ENCODE measurements at places on chromosomes 7 and 10.

GRCh38 chr7:36283711-36284130 is 105.9 kb upstream of the ANLN start:
- no peak for DNase-seq

- DNase-seq, result peak; percentile 73
Measured at GRCh38 chr10:114876602-114877300, 55.2 kb downstream of the FHIP2A start.

DNA sequence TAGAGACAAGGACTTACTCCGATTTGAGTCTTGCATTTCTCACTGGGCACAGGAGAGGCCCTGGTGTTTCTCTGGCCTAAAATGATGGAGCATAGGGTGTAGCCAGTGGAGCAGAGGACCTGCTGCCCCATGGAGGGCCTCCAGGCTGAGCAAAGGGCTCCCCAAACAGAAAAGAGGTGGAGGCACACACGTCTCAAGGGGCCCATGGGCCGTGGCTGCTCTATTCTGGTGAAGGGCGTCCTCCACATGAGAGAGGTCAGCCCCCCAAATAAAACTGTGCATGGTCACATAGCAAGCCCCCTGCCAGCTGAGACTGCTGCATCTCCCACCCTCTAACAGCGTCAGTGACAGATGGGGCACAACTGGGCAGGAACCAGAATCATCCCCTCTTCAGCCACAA is 41.4 kb downstream of the MYO1G start:
- DNase-seq, result no peak

GRCh38 chr7:100208911-100209408 is 10.8 kb upstream of the PVRIG start:
- DNase-seq, result no peak

DNA sequence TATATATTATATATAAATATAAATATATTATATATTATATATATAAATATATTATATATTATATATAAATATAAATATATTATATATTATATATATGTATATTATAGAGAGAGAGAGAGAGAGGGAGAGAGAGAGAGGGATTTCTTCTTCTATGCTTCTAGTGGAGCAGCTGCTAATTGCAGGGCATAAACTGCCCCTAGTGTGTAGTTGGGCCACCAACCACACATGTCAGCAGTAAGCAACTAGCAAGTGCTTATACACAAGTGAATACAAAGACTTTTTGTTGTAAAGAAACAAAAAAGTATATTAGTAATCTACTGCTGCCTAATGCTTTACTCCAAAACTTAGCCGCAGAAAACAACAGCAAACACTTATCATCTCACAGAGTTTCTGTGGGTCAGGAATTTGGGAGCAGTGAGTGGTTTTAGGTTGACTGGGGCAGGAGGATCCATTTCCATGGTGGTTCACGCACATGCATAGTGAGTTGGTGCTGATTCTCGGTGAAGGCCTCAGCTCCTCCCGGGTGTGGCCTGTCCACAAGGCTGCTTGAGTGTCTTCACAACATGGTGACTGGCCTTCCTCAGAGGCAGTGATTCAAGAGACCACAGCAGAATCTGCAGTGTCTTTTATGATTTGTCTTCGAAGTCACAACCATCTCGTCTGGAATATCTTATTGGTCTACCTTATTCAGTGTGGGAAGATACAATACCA is 25.5 kb upstream of the BAG3 start:
- DNase-seq, result no peak

DNA sequence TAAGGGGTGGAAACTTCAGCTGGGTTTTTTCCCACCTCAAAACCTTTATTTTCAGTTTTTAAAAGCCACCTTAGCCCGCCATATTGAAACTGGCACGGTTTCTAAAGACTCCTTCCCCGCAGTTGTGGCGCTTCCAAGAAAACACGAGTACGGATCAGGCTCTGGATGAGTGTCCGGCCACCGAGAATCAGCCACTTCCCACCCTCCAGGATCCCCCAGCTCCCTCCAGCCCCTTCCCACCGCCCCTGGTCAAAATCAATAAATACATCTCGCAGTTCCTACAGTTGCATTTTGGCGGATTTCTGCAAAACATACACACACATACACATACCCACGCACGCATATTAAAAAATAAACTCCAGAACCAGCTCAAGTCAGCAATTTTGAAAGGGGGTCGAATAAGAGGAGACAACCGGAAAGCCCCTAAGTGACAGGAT is 1.1 kb downstream of the SFMBT2 start:
- no peak for DNase-seq

DNA sequence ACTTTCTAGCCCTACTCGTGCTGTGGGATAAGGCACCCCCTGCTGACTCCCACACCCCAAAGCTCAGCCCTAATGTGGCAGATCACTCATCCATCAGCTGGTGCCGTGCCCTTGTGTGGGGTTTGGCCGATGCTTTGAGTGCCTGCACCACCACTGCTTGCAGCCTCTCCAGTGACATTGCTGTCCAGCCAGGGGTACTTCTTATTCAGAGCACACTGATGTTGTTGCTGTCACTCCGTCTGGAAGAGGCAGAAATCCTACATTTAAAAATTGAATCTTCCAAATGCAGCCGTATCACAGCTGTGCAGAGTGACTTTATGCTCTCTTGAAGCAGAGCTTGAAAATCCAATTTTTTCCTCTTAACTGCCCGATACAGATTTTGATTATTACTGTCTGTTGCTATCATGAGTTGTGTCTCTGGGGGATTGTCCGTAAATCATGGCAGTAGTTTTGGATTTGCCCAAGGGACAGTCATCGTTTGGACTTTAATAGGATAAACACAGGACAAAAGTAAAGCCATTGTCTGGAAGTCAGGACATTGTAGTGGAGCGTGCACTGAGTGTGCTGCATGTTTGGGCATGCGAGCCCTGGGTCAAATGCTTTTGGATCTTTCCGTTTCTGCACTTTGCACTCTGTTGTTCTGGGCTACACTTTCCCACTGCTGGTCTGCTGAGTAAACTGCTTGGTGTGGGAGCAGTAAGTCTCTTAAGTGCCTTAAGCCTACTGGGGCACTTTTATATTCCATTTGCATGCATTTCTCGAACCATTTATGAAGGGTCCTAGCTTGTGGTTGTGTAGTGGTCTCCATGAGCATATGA is 128.2 kb downstream of the DOCK1 start:
- DNase-seq, result no peak

DNA sequence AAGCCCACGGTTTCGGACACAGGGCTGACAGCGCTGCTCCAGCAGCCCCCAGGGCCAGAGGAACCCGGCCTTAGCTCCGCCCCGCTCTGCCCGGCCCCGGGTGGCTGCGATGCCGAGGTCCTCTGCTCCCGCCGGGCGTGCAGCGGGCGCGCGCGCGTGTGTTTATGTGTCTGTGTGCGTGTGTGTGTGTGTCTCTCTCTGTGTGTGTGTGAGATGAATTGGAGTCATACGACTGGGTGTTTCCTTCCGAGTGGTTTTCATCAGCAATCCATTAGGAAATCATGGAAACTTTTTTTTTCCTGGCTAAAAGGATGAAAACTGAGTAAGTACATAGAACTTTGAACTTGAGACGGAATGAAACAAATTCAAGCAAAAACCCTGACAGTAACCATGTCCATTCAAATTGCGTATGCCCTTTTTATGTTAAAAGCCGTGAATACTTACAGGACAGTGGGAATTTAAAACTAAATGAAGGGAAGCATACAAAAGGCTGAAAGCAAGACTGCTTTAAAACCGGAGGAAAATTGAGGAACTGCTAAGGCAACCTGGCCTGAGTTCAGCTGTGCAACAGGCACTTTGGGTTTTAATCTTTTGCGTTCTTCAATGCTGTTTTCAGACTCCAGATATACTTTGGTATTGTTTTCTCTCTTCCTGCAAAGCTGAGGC is at the start of gene CPED1:
CPED1 (plus strand) TSS at position 121 of the 666 bp plus-strand sequence. CDS start 911 bp downstream, outside the sequence.
- DNase-seq, result peak; percentile 64

DNA sequence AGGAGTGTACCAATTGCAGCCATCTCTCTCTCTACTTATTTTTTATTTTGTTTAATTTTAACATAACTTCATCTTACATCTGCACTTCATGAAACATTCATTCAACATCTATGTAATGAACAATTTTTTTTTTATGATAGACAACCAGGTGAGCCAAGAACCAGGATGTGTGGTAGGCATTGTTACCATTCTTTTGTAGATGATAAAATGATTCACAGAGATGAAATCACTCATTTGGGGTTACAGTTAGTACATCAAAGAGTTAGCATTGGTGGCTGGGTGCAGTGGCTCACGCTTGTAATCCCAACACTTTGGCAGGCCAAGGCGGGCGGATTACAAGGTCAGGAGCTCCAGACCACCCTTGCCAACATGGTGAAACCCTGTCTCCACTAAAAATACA is 127.8 kb downstream of the HDAC9 start:
- peak; percentile 84 for DNase-seq

GRCh38 chr7:83520726-83521125 is 128.2 kb downstream of the SEMA3E start:
- DNase-seq, result no peak

GRCh38 chr7:149071641-149072437 is 18.7 kb downstream of the ZNF786 start:
- DNase-seq, result no peak

- DNase-seq, result peak; percentile 6
Measured at GRCh38 chr10:112526906-112527305, 79.9 kb downstream of the VTI1A start.

DNA sequence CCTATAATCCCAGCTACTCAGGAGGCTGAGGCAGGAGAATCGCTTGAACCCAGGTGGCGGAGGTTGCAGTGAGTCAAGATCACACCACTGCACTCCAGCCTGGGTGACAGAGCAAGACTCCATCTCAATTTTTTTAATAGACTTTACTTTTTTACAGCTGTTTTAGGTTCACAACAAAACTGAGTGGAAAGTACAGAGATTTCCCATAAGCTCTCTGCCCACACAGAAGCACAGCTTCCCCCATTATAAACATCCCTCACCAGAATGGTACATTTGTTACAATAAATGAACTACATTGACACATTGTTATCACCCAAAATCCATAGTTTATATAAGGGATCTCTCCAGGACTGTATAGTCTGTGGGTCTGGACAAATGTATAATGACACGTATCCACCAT is 14.6 kb upstream of the PRRT4 start:
- DNase-seq, result no peak

GRCh38 chr10:99248824-99249223 is 13.2 kb upstream of the HPSE2 start:
- DNase-seq, result no peak

DNA sequence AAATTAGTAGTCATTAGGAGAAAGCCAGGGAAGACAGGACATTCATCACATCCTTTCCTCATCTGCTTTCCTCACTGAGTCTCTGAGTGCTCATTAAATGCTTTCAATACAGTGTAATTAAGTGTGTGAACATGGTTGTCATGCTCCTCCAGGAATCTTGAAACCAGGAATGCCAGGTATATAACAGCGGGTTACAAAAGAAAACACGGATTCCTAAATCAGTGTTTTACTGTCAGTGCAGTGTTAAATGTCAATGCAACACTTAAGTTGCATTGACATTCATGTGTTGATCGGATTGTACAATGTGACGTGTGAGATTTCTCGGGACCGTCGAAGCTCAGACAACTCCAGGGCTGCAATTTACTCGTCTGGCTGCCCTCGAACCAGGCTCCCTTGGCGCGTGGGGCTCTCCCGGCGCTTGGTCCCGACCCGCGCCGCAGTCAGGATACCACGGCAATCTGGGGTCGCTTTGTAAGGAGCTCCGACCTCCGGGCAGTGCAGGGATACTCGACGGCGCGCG is 455 bp upstream of the SPAG6 start:
- no peak for DNase-seq

DNA sequence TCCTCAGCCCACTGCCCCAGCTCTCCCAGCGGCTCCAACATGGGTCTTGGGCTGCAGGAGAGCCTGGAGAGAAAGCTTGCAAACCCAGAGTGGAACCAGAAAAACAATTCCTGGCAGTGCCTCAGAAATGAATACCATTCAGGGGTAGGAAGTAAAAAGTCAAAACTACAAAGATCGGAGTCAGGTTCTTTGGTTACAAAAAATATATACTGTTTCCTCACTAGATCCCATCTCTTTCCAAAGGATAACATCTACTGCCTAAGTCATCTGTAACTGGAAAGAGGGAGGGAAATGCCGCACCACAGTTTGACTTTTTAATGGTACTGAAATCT is 14.9 kb downstream of the CREB3L2 start:
- no peak for DNase-seq

- DNase-seq, result peak; percentile 27
Measured at GRCh38 chr7:151091431-151091830, 5.2 kb downstream of the AGAP3 start.

DNA sequence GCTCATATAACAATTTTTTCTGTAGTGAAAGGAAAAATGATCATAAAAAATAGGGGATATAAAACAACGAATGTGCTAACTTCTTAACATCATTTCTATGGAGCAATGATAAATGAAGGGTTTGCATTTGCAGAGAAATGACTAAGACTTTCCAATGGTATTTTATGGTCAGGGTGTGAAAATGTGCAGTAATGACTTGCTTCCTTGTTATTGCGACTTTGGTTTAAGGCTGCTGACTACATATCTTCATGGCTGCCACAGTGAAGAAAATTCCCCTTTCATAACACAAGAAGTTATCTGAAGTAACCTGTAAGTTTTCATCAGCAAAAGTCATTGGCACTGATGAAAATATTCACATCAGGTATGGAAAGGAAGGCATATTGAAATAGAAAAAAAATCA is 166.1 kb upstream of the NRG3 start:
- no peak for DNase-seq

GRCh38 chr10:84076540-84077195 is 62.6 kb upstream of the GHITM start:
- peak; percentile 64 for DNase-seq

- DNase-seq, result no peak
Measured at GRCh38 chr10:113524120-113524519, 28.7 kb upstream of the HABP2 start.

DNA sequence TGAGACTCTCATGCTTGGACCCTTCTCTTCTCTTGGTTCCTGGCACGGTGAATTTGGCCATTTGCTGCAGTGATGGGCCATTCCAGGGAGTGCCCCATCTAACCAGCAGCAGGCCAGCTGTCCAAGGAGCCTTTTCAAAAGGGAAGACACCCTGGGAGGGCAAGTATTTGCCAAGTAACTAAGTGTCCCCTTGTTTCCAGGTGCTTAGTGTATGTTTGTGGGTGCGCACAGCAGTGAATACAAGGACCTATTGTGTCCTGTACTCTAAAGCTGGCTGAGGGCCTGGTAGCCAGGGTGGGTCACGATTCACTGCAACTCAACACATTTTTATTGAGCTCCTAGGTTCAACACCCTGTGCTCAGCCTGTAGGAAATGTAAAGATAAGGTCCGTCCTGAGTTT is 348.8 kb downstream of the RNLS start:
- DNase-seq, result no peak

GRCh38 chr10:97822261-97822687 is 27.4 kb upstream of the GOLGA7B start:
- peak; percentile 81 for DNase-seq

DNA sequence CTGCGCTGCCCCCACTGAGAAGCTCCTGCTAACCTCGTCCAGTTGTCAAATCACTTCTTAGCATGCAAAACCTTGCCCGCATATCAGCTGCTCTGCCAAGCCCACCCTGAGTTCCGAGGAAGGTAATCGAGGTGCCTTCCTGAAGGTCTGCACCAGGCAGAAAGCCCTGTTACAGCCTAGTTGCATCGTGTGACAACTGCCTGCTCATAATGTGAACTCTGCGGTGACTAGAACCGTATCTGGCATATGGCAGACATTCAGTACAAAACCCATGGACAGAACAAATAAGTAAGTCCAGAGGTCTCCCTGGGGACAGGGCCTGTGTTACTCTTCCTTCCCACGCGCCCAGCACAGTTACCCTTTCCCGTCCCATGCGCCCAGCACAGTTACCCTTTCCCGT is 394.3 kb downstream of the DNAJB6 start:
- DNase-seq, result no peak

GRCh38 chr10:29931833-29932232 is 127.6 kb downstream of the JCAD start:
- DNase-seq, result no peak
